ENCODE measurements at places on chromosomes 2 and 18. TPM values are rescaled to one million over a fixed set of nuclear protein-coding genes. Genes with fewer than 3 reads are reported as not detected.
A peak's percentile ranks its signal among the peaks of the same experiment; 100 is the strongest.

C2orf81 gene
- 8.8 TPM for total RNA-seq

PTCD3 gene
- 157 TPM for total RNA-seq

MEIS1 gene
- total RNA-seq: 305 TPM

DNA sequence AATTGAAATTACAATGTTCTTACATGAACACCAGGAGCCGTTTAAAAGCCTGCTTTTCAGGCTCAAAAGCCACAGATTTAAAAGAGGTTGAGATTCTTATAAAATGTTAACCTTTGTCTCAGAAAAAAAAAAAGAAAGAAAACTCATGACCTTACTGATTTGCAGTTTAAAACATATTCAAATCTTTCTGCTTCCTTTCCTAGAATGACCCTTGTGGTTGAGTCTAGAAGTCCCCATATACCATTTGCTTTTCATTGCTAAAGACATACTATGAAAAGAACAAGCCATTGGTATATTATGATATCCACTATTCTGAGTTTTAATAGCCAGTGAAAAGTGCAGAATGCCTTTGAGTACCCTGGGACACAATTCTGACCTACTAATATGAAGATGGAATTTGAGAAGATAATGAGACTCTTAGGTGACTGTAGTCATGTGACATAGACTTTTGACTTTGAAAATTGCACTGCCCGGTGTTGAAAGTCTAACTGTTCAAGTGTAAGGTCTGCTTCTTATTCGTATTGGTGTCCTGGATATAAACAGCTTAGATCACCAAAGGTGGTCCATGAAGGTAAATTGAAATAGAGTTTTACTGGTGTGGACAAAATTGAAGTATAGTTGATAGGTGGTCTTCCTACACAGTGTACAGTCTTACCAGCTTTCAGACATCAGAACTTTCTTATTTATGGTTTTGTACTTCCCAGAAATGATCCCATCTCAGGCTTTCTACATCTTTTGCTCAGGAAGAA is 117.0 kb downstream of the DOCK10 start:
- no peaks in the 10 kb centered on the region for H3K27me3 ChIP-seq
- H3K27ac ChIP-seq: no peak overlapping the region
- DNase-seq: no peak
- H3K36me3 ChIP-seq: no peaks in the 10 kb centered on the region
- H3K4me3 ChIP-seq: no peak overlapping the region

DNA sequence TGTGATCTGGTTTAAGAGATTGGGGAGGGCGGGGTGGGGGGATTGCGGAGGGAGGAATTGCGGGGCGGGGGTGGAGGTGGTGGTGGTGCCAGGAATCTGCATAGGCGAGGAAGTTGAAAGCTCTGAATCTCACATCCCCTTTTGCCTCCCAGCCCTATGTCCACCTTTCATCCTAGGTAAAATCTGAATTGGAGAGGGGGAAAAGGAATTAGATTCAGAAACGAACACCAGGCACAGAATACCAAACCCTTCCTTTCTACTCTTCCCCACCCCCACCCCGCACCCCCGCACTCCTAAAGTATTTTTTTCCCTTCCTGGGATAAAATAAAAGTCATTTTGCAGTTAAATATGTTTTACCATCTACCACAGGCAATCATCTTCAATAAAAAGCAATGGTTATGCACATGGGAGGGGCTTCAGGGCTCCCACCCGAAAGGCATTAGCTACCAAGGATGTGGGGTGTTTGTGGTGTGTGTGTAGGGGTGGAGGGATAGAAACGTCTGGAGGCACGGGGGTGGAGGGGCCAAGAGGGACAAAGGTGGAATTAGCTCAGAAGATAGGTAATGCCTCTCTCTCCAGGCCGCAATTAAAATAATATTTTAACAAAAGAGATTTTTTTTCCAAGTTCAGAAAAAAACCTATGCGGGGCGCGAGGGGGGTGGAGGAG is 1.8 kb downstream of the IGFBP5 start:
- H3K27ac ChIP-seq: peak overlapping the region; percentile 98
- no peaks in the 10 kb centered on the region for H3K27me3 ChIP-seq
- peaks cover 54% of the 10 kb centered on the region for H3K4me1 ChIP-seq
- H3K36me3 ChIP-seq: peaks cover 4% of the 10 kb centered on the region

GRCh38 chr2:236998758-236999157 is 86.9 kb upstream of the COPS8 start:
- H3K36me3 ChIP-seq: no peaks in the 10 kb centered on the region
- H3K4me1 ChIP-seq: peaks cover 43% of the 10 kb centered on the region
- no peak overlapping the region for H3K4me3 ChIP-seq
- peak overlapping the region; percentile 71 for H3K27ac ChIP-seq
- no peaks in the 10 kb centered on the region for H3K27me3 ChIP-seq
- DNase-seq: no peak

DNA sequence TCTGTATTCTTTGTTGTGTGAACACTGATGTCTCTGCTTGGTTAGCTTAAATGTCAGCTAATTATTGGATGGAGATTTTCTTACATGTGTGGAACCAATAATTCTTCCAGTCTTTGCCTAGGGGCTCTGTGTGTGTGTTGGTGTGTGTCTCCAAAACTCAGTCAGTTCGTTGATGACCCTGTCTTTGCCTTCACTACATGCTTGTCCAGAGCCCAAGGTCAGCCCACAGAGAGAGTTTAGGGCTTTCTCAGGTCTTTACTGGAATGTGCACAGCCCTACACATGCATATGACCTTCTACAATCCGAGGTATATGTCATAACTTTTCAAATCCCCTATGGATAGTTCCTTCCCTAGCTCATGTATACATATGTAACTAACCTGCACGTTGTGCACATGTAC is 74.1 kb upstream of the LDAH start:
- DNase-seq: no peak
- no peak overlapping the region for H3K4me3 ChIP-seq

- H3K4me1 ChIP-seq: peaks cover 14% of the 10 kb centered on the region
- H3K36me3 ChIP-seq: peaks cover 5% of the 10 kb centered on the region
- H3K27me3 ChIP-seq: no peaks in the 10 kb centered on the region
- H3K4me3 ChIP-seq: no peak overlapping the region
- no peak for DNase-seq
- peak overlapping the region; percentile 82 for H3K27ac ChIP-seq
Observed at GRCh38 chr2:23636426-23636825, 251.4 kb downstream of the KLHL29 start.

DNA sequence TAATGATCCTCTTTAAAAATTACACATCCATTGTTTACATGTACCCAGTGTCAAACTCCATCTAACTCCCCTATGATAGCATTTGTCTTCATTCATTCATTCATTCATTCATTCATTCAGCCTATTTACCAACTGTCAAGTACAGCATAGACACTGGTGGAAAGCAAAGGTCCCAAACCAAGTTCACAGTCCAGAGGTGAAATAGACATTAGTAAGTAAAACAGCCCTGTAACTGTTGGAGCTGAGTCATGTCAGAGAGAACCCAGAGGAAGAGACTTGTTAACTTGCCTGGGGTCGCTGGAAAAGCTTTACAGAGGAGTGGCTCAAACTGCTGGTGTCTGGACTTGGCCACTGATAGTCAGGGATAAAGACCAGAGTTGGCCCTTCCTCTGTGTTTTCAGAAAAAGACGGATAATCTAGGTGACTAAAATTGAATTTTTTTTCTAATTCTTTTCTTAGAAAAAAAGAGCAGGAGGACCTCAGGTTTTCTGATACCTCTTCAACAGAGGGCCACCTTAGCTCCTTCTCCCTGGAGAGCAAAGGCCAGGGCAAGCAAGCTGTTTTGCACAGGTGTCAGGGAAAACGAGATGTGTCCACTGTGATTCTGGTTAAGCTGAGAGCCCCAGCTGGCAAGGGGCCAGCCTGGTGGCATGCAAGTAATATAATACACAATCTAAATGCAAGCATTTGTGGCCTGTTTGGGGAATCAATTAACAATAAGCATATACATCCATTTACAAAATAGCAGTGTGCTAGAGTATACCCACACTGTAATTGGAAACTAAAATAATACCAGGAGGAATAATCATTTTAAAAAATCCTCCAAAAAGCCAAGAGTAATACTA is 96.7 kb upstream of the SLC14A2 start:
- peaks cover 58% of the 10 kb centered on the region for H3K4me1 ChIP-seq
- no peak overlapping the region for H3K27ac ChIP-seq
- no peaks in the 10 kb centered on the region for H3K36me3 ChIP-seq
- H3K27me3 ChIP-seq: no peaks in the 10 kb centered on the region

DNA sequence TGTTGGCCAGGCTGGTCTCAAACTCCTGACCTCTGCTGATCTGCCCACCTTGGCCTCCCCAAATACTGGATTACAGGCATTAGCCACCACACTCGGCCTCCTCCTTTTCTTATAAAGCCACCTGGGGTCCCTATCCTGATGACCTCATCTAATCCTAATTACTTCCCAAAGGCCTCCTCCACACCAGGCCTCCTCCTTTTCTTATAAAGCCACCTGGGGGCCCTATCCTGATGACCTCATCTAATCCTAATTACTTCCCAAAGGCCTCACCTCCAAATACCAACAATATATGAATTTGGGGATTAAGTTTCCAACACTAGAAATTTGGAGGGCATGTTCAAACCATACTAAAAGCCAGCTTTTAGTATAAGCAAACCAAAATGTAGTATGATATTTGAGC is 9.7 kb upstream of the RMC1 start:
- peaks cover 4% of the 10 kb centered on the region for H3K36me3 ChIP-seq
- H3K4me3 ChIP-seq: no peak overlapping the region
- H3K27me3 ChIP-seq: no peaks in the 10 kb centered on the region
- H3K4me1 ChIP-seq: no peaks in the 10 kb centered on the region
- no peak overlapping the region for H3K27ac ChIP-seq
- DNase-seq: no peak

DNA sequence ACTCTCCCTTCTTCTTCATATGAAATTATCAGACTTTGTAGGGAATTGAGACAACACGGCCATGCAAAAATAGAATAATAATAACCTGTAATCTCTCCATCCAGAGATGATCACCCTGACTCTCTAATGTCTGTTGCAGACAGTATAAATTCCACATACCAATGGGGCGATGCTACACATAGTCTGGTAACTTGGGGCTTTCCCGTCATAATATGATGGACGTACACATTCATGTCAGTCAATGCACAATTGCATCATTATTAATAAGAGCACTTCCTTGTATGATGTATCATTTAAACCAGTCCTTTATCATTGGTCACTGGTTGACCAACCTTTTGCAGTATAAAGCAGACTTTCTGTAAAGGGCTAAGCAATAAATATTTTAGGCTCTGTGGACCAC is 39.5 kb upstream of the SCLY start:
- DNase-seq: no peak
- H3K27ac ChIP-seq: no peak overlapping the region
- H3K4me1 ChIP-seq: no peaks in the 10 kb centered on the region
- no peak overlapping the region for H3K4me3 ChIP-seq
- peaks cover 26% of the 10 kb centered on the region for H3K36me3 ChIP-seq

- no peak for DNase-seq
- H3K4me1 ChIP-seq: peaks cover 18% of the 10 kb centered on the region
- no peak overlapping the region for H3K27ac ChIP-seq
- H3K27me3 ChIP-seq: no peaks in the 10 kb centered on the region
Observed at GRCh38 chr2:128876986-128877983, 558.6 kb upstream of the HS6ST1 start.

- H3K36me3 ChIP-seq: peaks cover 9% of the 10 kb centered on the region
- peak overlapping the region; percentile 98 for H3K27ac ChIP-seq
- H3K4me1 ChIP-seq: peaks cover 40% of the 10 kb centered on the region
- no peaks in the 10 kb centered on the region for H3K27me3 ChIP-seq
Observed at GRCh38 chr18:9613550-9614400, 584 bp downstream of the PPP4R1 start.

DNA sequence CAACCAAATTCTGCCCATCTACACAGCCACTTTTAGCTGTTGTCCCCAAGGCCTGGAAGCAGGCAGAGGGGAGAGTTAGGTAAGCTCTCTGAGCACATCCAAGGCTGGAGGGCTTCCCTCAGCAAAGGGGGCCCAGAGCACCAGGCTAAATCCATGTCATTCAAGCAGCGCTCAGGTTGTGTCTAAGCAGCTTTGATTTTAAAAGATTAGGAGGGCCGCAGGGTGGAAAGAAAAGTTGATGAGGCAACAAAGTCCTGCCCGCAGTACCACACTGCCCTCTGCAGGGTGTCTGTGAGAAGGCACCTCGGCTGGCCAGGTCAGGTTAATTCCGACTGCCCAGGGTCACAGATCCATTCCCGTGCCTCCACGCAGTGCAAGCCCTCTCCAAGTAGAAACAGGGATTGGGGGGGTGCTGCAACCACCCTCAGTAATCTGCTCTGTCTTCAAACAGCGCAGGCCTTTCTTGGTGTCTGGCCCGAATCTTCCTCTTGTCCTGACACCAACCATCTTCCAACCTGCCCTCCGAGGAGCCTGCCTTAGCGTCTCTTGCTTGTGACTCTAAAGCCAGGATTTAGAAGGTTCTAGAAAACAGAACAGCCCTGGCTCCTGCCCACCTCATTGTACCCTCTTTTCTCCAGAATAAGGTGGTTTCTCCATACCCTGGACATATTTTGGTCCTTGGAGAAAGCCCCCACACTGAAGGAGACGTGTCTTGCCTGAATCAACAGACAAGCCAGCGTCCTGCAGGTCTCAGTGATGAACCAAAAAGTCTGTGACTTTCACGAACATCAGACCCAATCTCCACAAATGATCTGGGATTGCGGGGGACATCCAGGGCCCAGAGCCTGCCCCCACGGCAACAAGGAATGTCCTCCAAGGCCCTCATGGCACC is 289.2 kb downstream of the TNS1 start:
- peaks cover 32% of the 10 kb centered on the region for H3K4me1 ChIP-seq
- no peak overlapping the region for H3K4me3 ChIP-seq
- peaks cover 3% of the 10 kb centered on the region for H3K36me3 ChIP-seq
- peak; percentile 91 for DNase-seq
- peak overlapping the region; percentile 79 for H3K27ac ChIP-seq
- H3K27me3 ChIP-seq: no peaks in the 10 kb centered on the region

DNA sequence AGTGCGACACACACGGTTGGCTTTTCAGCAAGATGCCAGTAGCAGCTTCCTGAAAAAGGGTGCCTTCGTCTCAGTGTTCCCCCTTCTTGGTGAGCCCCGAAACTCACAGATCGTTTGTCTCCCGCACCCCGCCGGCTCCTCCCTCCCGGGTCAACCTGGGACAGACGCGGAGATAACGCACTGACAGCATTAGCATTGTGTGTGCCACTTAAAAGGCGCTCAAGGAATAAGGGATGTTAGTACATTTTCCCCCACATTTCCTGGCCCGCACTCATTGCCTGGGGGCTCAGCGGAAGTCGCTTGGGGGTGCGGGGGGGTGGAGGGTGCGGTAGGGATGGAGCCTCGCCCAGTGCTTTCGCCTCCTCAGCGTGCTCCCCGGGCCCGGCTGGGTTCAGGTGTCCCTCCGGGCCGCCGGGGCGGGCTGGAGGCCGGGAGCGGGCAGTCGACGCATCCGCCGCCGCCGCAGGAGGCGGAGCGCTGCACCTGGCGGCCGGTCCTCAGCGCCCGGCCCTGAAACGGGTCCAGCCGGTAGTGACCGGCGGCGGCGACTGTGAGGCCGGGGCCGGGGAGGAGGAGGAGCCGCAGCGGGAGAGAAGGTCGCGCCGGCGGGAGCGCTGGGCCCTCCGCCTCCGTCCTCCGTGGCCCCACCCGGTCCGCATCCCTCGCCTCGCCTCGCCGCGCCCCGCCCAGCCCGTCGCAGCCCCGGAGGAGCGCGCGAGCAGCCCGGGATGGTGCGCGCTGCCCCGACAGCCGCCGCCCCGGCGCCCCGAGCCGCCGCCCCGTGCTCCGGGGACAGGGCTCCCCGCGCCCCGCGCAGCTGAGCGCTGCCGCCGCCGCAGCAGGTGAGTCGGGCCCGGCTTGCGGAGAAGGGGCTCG is at the start of gene MFSD6:
Gene MFSD6 (plus strand): TSS at position 694 of the 876 bp plus-strand sequence. CDS start 27,675 bp downstream, outside the sequence.
- H3K4me3 ChIP-seq: peak within 1 kb of the TSS; percentile 75
- peaks cover 7% of the 10 kb centered on the region for H3K4me1 ChIP-seq
- peaks cover 19% of the 10 kb centered on the region for H3K27me3 ChIP-seq
- no peaks in the 10 kb centered on the region for H3K36me3 ChIP-seq
- no peak within 1 kb of the TSS for H3K27ac ChIP-seq
